ENCODE measurements at places on chromosomes 11 and 22. TPM values are rescaled to one million over a fixed set of nuclear protein-coding genes. Genes with fewer than 3 reads are reported as not detected.

GRCh38 chr11:103619480-103619879 is 417.0 kb upstream of the DDI1 start:
- DNase-seq: no peak

DNA sequence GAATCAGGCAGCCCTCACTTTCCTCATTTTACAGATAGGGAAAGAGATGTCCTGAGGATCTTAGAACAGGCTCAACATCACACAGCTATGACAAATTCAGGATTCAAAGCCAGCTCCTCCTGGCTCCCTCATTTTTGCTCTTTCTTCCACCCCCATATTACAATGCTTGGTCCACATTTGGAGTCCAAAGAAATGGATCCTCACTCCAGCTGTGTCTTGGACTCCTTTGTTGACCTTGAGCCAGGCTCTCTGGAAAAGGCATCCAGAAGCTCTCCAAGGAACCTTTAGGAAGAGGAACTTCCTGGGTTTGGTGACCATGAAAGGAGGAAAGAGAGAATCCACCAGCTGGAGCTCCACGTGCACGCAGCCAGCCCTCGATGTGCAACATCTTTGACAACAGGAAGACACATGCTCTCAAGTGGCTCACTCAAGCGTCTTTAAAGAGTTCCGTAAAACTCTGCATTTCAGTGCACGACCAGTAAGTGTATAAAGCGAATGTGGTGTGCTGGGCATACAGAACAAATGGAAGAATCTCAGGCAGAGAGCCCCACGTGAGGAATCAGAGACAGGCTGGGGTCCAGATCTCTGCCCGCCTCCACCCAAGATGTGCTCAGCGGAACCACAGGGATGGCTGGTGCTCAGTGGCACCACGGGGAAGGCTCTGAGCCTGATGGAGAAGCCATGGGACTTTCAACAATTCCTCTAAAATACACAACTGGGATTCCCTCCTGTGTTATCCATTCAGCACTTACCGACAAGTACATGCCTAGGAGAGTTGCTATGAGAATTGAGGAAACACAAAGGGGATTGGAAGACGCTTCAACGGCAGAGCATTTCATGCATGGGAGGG is 48.4 kb downstream of the ISX start:
- DNase-seq: no peak

Gene TMEM86A
- 1.3 TPM for total RNA-seq

Gene SCGB2A2
- total RNA-seq: not detected

Gene ZNF408
- 16.0 TPM for total RNA-seq

Gene SMTNL1
- 0.26 TPM for total RNA-seq
